Vein endothelial cell (primary cell): ENCODE measurements at places on chromosomes 6 and 20. TPM values are rescaled to one million over a fixed set of nuclear protein-coding genes. Genes with fewer than 3 reads are reported as not detected.

C20orf144 gene
- total RNA-seq = under 0.01 and 0.10 TPM in 2 replicates

ZNF318 gene
- total RNA-seq = 8.8 and 9.6 TPM in 2 replicates

MAK gene
- under 0.01 TPM in 2 replicates for total RNA-seq

MAS1 gene
- total RNA-seq = not detected in 2 replicates

FOXS1 gene
- 0.48 and 1.3 TPM in 2 replicates for total RNA-seq

HEY2 gene
- total RNA-seq = 0.33 and 0.67 TPM in 2 replicates

CLVS2 gene
- total RNA-seq = not detected in 2 replicates

HAO1 gene
- total RNA-seq = not detected in 2 replicates

APCDD1L gene
- 0.38 TPM in 1 of 2 replicates, not detected in the other for total RNA-seq

KIAA1755 gene
- total RNA-seq = under 0.01 and 0.19 TPM in 2 replicates

JPH2 gene
- total RNA-seq = 0.33 and 0.38 TPM in 2 replicates

ALDH8A1 gene
- total RNA-seq = 0.48 TPM in 1 of 2 replicates, not detected in the other

ADTRP gene
- total RNA-seq = 4.1 and 7.2 TPM in 2 replicates

SLC17A2 gene
- not detected in 2 replicates for total RNA-seq

GJE1 gene
- total RNA-seq = not detected in 2 replicates

UBR2 gene
- 18.9 and 28.1 TPM in 2 replicates for total RNA-seq

GSTA2 gene
- not detected in 2 replicates for total RNA-seq

PKIB gene
- total RNA-seq = 0.33 TPM in 1 of 2 replicates, not detected in the other

ULBP3 gene
- 20.1 and 24.8 TPM in 2 replicates for total RNA-seq

HLA-DMB gene
- 0.96 and 1.3 TPM in 2 replicates for total RNA-seq

CST5 gene
- total RNA-seq = not detected in 2 replicates

OTOR gene
- total RNA-seq = not detected in 2 replicates

NKAIN4 gene
- not detected in 2 replicates for total RNA-seq

GLP1R gene
- total RNA-seq = not detected in 2 replicates

TXLNB gene
- total RNA-seq = 0.33 and 0.38 TPM in 2 replicates

HTR1E gene
- not detected in 2 replicates for total RNA-seq

DOK5 gene
- total RNA-seq = 0.98 and 3.6 TPM in 2 replicates

RAB23 gene
- total RNA-seq = 6.5 and 9.4 TPM in 2 replicates

HLA-DOA gene
- total RNA-seq = not detected in 2 replicates

GPLD1 gene
- total RNA-seq = 0.19 and 0.33 TPM in 2 replicates

MUC21 gene
- not detected in 2 replicates for total RNA-seq

TBX18 gene
- total RNA-seq = 1.6 and 7.5 TPM in 2 replicates

TMEM242 gene
- 5.6 and 7.1 TPM in 2 replicates for total RNA-seq

TRDN gene
- total RNA-seq = not detected in 2 replicates

CNKSR3 gene
- total RNA-seq = 10.8 and 13.8 TPM in 2 replicates

GSTA1 gene
- total RNA-seq = not detected in 2 replicates

NHLRC1 gene
- 1.7 and 2.0 TPM in 2 replicates for total RNA-seq

IL22RA2 gene
- not detected in 2 replicates for total RNA-seq

SLC29A1 gene
- total RNA-seq = 131 and 150 TPM in 2 replicates

LINC00237 gene
- total RNA-seq = not detected in 2 replicates

PAK5 gene
- not detected in 2 replicates for total RNA-seq

OPN5 gene
- not detected in 2 replicates for total RNA-seq

SLPI gene
- not detected in 2 replicates for total RNA-seq

OSBPL2 gene
- 23.5 and 25.2 TPM in 2 replicates for total RNA-seq

AP5S1 gene
- total RNA-seq = 23.3 and 24.8 TPM in 2 replicates

HSPA1L gene
- 0.98 and 1.1 TPM in 2 replicates for total RNA-seq

ASIP gene
- total RNA-seq = not detected in 2 replicates

MICA gene
- total RNA-seq = 29.7 and 47.9 TPM in 2 replicates

MEA1 gene
- 45.5 and 46.4 TPM in 2 replicates for total RNA-seq

HCRTR2 gene
- total RNA-seq = not detected in 2 replicates

OR2J3 gene
- under 0.01 TPM in 1 of 2 replicates, not detected in the other for total RNA-seq

EFHC1 gene
- total RNA-seq = 15.4 and 16.0 TPM in 2 replicates

FAM83D gene
- 16.0 and 25.8 TPM in 2 replicates for total RNA-seq

GSTA3 gene
- not detected in 2 replicates for total RNA-seq

LEMD2 gene
- total RNA-seq = 40.4 and 51.0 TPM in 2 replicates

COL10A1 gene
- total RNA-seq = not detected in 2 replicates
